ENCODE measurements at places on chromosomes 1 and 21. TPM values are rescaled to one million over a fixed set of nuclear protein-coding genes. Genes with fewer than 3 reads are reported as not detected.

The C1orf174 gene
- 25.3 TPM for total RNA-seq

The PAQR6 gene
- 4.9 TPM for total RNA-seq

- H3K4me1 ChIP-seq: peaks cover 2% of the 10 kb centered on the region
- H3K27me3 ChIP-seq: no peaks in the 10 kb centered on the region
- peak overlapping the region; percentile 65 for H3K27ac ChIP-seq
- no peak for DNase-seq
Measured at GRCh38 chr1:37682334-37682987, 9.9 kb upstream of the CDCA8 start.

GRCh38 chr1:66542811-66543767, 9.1 kb downstream of the SGIP1 start:
- H3K36me3 ChIP-seq: peaks cover 10% of the 10 kb centered on the region
- H3K27ac ChIP-seq: peak overlapping the region; percentile 92
- peaks cover 81% of the 10 kb centered on the region for H3K4me1 ChIP-seq
- DNase-seq: no peak
- H3K4me3 ChIP-seq: no peak overlapping the region
- no peaks in the 10 kb centered on the region for H3K27me3 ChIP-seq

DNA sequence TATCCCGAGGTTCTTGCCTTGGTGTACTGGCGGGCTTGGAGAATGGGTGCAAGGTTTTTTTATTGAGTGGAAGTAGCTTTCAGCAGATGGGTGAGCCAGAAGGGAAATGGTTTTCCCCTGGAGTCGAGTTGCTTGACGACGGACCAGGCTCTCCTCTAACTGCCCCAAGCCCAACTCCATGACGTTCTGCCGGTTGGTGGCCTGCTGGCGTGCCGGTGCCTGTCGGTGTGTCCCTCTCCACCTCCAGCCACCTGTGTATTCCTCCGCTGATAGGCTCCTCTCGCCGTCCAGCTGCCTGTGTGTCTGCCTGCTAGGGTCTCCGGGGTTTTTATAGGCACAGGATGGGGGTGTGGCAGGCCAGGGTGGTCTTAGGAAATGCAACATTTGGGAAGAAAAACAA, 34.3 kb upstream of the PTGFRN start:
- DNase-seq: no peak
- H3K4me3 ChIP-seq: no peak overlapping the region
- H3K27ac ChIP-seq: no peak overlapping the region
- peaks cover 2% of the 10 kb centered on the region for H3K27me3 ChIP-seq
- no peaks in the 10 kb centered on the region for H3K36me3 ChIP-seq

The SPEN gene
- total RNA-seq: 38.4 TPM

The PLEKHA6 gene
- total RNA-seq: 1.4 TPM

DNA sequence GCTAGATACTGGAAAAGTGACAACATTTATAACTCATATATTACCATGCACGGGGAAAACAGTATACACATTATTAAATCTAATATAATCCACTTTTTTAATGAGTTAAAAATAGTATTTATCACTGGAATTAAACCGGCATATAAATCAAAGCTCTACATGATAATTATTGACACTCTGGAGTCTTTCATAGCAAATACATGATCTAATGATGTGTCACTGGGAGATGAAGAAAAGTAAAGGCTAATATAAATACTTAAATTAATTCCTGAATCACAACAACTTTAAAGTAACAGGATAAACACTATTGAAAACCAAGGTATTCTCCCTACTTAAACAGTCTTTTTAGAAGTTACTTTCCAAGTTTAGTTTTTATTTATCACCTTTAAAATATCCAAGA, 52.4 kb upstream of the ASPM start:
- H3K4me1 ChIP-seq: peaks cover 71% of the 10 kb centered on the region
- no peak overlapping the region for H3K27ac ChIP-seq
- no peak for DNase-seq
- no peaks in the 10 kb centered on the region for H3K27me3 ChIP-seq
- H3K36me3 ChIP-seq: no peaks in the 10 kb centered on the region

The MAP3K21 gene
- 0.17 TPM for total RNA-seq

The TDRD10 gene
- not detected for total RNA-seq

The A3GALT2 gene
- total RNA-seq: not detected

DNA sequence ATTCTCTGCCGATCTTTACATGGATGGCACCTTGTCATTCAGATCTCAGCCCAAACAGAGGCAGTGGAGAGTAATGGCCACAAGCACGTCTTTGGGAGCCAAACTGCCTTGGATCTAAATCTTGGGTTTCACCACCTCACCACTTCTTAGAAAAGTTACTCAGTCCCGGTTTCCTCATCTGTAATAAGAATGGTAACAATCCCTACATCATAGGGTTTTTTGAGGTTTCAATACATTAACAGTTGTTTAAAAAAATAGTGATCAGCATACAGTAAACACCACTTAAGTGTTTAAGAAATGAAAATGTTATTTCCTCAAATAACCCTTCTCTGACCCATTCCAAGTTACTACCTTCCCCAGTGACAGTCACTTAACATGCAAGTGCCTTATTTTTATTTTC, 38.5 kb upstream of the KCNA3 start:
- DNase-seq: no peak
- no peaks in the 10 kb centered on the region for H3K4me1 ChIP-seq
- no peak overlapping the region for H3K4me3 ChIP-seq

DNA sequence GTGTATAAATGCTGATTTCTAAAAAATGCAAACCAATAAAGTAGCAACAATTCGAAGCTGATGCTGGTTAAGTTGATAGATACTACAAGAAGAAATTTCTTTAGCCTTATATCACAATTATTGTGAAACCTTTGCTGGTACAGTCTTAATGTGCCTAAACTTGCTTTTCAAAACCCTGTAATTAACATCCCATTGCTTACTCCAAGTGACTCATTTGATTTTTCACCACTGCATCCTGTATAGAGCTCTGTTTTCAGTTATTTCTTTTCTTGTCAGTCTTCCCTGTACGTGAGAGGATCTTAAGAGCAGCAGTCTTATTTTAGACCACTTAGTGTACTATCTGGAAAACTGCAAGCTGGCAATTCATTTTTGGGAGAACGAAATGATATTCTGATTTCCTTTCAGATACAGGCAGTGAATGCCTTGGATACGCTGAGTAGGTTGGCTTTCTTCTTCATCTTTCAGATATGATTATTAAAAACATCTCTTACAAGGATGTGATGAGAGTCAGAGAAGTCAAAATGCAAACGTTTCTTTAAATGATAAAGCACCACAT, 210.3 kb downstream of the KCTD3 start:
- peaks cover 12% of the 10 kb centered on the region for H3K27me3 ChIP-seq
- no peak for DNase-seq
- no peaks in the 10 kb centered on the region for H3K4me1 ChIP-seq
- H3K27ac ChIP-seq: no peak overlapping the region
- no peak overlapping the region for H3K4me3 ChIP-seq

DNA sequence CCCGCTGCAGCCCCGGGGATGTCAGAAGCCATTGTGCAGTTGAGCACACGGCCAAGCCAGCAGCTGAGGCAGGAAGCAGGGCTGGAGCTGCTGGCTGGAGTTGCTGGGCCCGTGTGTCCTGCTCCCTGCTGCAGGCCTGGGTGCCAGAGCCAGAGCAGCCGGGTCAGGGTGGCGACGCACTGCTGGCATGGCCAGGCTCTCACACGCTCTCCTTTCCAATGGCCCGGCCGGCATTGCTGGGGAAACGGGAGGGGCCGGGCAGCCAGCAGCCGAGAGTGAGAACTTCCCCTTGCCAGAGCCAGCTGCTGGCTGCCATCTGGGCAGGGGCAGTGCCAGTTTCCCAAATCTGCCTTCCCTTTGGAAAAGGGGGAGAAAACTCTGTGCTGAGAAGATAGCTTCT, 82.4 kb upstream of the PROX1 start:
- no peak for DNase-seq
- H3K36me3 ChIP-seq: no peaks in the 10 kb centered on the region
- H3K27me3 ChIP-seq: peaks cover 3% of the 10 kb centered on the region
- H3K4me3 ChIP-seq: no peak overlapping the region
- no peaks in the 10 kb centered on the region for H3K4me1 ChIP-seq

The LAX1 gene
- total RNA-seq: not detected

- H3K4me1 ChIP-seq: peaks cover 6% of the 10 kb centered on the region
- no peak overlapping the region for H3K4me3 ChIP-seq
- H3K27ac ChIP-seq: no peak overlapping the region
- H3K36me3 ChIP-seq: no peaks in the 10 kb centered on the region
- H3K27me3 ChIP-seq: peaks cover 12% of the 10 kb centered on the region
Measured at GRCh38 chr1:16717336-16718098, 22.8 kb upstream of the RNU1-4 start.

DNA sequence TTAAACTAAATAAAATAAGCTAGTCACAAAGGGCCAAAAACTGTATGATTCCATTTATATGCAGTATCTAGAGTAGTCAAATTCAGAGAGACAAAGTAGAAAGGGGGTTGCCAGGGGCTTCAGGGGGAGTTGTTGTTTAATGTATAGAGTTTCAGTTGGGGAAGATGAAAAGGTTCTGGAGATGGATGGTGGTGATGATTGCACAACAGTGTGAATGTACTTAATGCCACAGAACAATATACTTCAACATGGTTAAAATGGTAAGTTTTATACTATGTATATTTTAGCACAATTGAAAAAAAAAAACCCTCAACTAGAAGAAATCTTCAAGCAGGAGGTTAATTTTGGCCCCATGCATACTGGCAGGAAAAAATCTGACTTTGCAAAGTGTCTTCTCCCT, 24.3 kb downstream of the VAV3 start:
- no peak overlapping the region for H3K27ac ChIP-seq
- peaks cover 11% of the 10 kb centered on the region for H3K4me1 ChIP-seq
- no peak overlapping the region for H3K4me3 ChIP-seq
- H3K27me3 ChIP-seq: peaks cover 3% of the 10 kb centered on the region

GRCh38 chr1:12604986-12605385, 13.0 kb downstream of the DHRS3 start:
- no peak overlapping the region for H3K4me3 ChIP-seq
- H3K4me1 ChIP-seq: peaks cover 14% of the 10 kb centered on the region
- no peak overlapping the region for H3K27ac ChIP-seq
- peaks cover 2% of the 10 kb centered on the region for H3K27me3 ChIP-seq

- peaks cover 4% of the 10 kb centered on the region for H3K27me3 ChIP-seq
- H3K4me3 ChIP-seq: no peak overlapping the region
- no peaks in the 10 kb centered on the region for H3K4me1 ChIP-seq
Measured at GRCh38 chr1:237229333-237229732, 187.3 kb downstream of the RYR2 start.

GRCh38 chr1:102174259-102174863, 177.6 kb upstream of the OLFM3 start:
- no peak for DNase-seq
- H3K27me3 ChIP-seq: peaks cover 3% of the 10 kb centered on the region
- no peaks in the 10 kb centered on the region for H3K4me1 ChIP-seq
- H3K27ac ChIP-seq: no peak overlapping the region
- no peaks in the 10 kb centered on the region for H3K36me3 ChIP-seq

- H3K27me3 ChIP-seq: peaks cover 60% of the 10 kb centered on the region
- H3K27ac ChIP-seq: no peak overlapping the region
- peaks cover 4% of the 10 kb centered on the region for H3K36me3 ChIP-seq
- H3K4me1 ChIP-seq: no peaks in the 10 kb centered on the region
- no peak overlapping the region for H3K4me3 ChIP-seq
Measured at GRCh38 chr1:46458846-46459245, 30.8 kb upstream of the DMBX1 start.

GRCh38 chr1:243842978-243843511, 7.0 kb downstream of the AKT3 start:
- peaks cover 46% of the 10 kb centered on the region for H3K4me1 ChIP-seq
- H3K27me3 ChIP-seq: no peaks in the 10 kb centered on the region
- no peak for DNase-seq
- peak overlapping the region; percentile 5 for H3K4me3 ChIP-seq
- H3K27ac ChIP-seq: peak overlapping the region; percentile 89
- H3K36me3 ChIP-seq: no peaks in the 10 kb centered on the region

The KRTAP21-2 gene
- total RNA-seq: not detected

The JAM2 gene
- 6.6 TPM for total RNA-seq

DNA sequence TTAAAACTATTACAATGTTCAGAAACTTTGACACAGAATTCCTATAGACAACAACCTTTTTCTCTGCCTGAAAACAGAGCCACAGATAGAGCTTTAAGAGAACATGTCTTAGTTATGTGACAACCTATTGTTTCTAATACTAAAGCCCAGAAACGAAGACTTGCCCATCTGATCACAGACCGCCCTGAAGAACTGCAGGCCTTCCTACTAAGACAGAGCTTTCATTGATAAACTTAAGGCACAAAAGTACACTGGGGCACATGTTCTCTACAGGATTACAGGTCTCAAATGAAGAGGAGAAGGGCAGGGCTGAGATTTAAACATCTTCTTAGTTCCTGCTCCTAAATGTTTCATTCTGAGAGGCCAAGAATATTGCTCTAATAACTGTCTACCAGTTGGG, 452.7 kb downstream of the KCNT2 start:
- no peaks in the 10 kb centered on the region for H3K4me1 ChIP-seq
- no peak overlapping the region for H3K4me3 ChIP-seq
- H3K36me3 ChIP-seq: no peaks in the 10 kb centered on the region
- H3K27me3 ChIP-seq: no peaks in the 10 kb centered on the region

The HTR1D gene
- 3.7 TPM for total RNA-seq

The NKAIN1 gene
- 2.9 TPM for total RNA-seq
